ENCODE measurements at places on chromosomes 1 and 21.

DNA sequence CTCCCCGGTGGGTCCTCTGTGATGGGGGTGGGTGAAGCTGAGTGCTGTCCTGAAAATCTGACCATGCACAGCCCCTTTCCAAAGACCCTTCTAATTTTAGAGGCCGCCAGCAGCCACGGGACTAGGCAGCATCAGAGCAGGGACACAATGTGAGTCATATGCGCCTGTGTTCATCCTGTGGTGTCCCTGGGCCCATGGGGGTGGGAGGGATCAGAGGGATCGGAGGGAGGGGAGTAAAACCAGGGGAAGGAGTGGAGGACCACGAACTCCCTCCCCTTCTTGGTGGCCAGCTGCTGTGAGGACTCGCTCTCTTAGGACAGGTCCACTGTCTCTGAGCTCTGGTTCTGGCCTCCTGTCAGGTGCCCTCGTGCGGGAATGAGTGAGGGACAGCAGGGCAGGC, 61.5 kb downstream of the ADARB1 start:
- DNase-seq = no peak

- DNase-seq = no peak
Observed at GRCh38 chr1:6243053-6243834, 735 bp upstream of the HES3 start.

DNA sequence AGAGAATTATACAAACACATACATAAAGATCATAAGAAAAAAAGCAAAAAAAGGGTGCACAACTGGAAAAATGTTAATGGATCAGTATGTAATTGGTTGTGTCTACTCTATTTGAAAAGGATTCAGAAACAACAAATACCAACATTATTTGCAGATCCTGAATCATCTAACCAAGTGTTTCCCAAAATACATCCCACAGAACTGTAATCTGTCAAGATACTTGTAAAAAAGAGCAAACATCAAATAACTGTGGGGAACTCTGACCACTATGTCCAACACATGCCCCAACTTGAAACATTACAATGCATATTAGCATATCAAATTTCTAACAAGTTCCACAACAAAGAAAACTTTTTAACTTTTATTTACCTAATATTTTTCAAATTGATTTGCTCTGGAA, 22.6 kb downstream of the ANKRD13C start:
- no peak for DNase-seq

DNA sequence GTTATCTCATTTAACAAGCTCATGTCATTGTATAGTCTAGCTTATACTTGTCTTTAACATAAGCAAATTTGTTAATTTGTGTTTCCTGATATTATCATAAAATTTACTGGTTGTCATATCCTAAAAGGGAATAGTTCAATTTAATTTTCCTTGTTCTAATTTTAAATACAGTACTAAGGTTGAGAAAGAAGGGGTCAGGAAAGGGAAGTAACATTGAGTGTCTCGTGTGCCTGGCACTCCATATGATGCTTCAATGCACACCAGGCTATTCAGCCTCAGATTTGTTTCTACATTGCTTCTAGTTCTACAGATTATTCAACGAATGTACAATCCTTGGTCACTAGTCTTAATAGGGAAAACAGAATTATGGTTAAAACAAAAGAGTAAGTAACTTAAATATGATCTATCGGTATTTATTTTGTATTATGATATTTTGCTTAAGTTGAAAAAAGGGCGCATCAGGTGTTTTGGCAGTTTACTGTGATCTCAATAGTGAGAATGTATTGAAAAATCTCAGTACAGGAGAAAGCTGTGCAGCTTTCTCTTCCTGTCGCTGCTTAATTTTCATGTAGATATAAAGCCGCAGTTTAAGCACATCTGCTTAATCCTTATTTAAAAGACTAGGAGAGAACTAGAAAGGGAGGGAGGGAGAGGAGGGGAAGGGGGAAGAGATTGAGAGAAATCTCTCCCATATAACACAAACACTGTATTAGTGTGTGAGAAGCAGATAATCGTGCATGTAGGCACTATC, 13.0 kb downstream of the PTPRC start:
- no peak for DNase-seq

GRCh38 chr1:55369474-55369873, 154.3 kb upstream of the USP24 start:
- DNase-seq = peak; percentile 68

GRCh38 chr1:244919320-244920282, 55.3 kb upstream of the HNRNPU start:
- DNase-seq = peak; percentile 16

GRCh38 chr1:13642306-13643004, 57.5 kb upstream of the PRDM2 start:
- no peak for DNase-seq

DNA sequence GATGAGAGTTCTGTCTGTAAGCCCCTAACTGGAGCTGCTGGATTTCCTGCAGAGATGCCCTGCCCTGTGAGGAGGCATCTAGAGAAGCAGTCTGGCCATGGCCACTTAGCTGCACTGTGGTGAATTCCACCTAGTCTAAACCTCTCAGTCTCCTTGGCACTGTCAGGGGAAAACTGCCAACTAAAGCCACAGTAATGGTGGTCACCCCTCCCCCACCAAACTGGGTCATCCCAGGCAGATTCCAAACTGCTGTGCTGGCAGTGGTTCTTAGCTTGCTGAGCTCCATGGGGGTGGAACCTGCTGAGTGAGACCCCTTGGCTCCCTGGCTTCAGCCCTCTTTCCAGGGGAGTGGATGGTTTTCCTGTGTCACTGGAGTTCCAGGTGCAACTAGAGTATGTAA, 740.6 kb downstream of the RWDD3 start:
- peak; percentile 4 for DNase-seq

DNA sequence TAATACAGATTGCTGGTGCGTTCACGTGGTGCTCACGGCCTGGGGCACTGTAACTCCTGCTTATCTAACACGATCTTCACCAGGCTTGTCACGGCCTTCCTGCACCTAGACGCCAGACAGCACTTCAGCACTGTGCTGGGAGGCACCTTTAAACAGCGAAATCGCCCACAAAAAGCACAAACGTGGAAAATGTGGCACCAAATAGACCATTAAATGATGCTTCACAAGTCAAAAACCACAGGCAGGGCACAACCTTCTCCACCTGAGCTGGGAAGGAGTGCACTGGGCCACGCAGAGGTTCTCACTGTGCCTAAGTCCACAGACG, 20.0 kb downstream of the IBA57 start:
- no peak for DNase-seq

- no peak for DNase-seq
Observed at GRCh38 chr1:8460132-8460544, 142.2 kb downstream of the SLC45A1 start.

DNA sequence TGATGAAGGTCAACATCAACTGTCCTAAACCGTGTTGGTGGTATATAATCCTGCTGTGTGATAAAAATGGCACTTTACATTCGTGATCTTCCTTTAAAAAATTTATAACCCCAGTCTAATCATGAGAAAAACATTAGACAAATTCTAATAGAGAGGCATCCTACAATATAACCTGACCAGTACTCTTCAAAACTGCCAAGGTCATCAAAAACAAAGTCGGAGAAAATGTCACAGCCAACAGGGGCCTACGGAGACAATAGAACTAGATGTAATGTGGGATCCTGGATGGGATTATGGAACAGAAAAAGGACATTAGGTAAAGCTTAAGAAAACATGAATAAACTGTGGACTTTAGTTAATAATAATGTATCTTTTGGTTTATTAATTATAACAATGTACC, 25.0 kb downstream of the CDKN2C start:
- DNase-seq = no peak

- DNase-seq = no peak
Observed at GRCh38 chr1:73907051-73907450, 290.9 kb downstream of the LRRIQ3 start.

GRCh38 chr1:241926141-241926540, 31.4 kb upstream of the BECN2 start:
- no peak for DNase-seq

DNA sequence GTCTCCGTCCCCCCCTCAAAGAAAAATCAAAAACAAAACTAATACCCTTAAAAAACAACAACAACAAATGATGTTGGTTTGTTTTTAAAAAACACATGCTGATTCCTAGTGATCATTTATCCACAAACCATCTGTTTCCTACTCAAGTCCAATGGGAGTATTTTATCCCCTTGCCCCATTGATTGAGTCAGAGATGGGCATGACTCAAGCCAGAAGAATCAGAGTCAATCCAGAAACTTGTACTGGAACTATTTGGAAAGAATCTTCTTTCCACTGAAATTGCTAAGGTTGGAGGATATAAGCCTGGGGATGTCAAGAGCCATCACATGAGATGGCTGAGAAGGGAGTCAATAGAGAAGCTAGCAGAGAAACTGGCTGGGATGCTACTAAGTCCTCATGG, 176.4 kb downstream of the MIS18A start:
- DNase-seq = peak; percentile 16

- DNase-seq = no peak
Observed at GRCh38 chr1:24931146-24931467, 1.0 kb upstream of the RUNX3 start.

- DNase-seq = peak; percentile 75
Observed at GRCh38 chr1:240149484-240150094, 57.9 kb downstream of the FMN2 start.

GRCh38 chr1:93321720-93322119, 24.0 kb upstream of the DR1 start:
- no peak for DNase-seq

GRCh38 chr1:200699871-200700270, 30.2 kb upstream of the DDX59 start:
- DNase-seq = no peak

GRCh38 chr1:24864370-24864777, 65.7 kb downstream of the RUNX3 start:
- no peak for DNase-seq

DNA sequence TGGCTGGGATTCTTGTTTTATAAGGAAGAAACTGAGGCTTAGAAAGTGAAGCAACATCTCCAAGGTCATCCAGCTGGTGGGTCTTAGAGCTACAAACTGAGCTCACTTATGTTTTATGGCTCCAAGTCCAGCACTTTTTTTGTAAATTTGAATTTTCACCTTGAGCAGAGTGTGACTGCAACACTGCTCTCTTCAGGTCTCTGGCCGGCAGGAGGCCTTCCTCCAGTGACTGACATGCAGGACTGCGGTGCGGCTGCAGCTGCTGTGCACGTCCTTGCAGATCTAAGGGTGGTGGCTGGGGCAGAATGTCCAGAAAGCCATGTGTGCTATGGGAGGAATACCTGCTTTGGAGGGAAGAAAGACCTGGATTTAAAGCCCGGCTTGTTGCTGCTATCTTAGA, 284.2 kb upstream of the POU3F1 start:
- DNase-seq = no peak

DNA sequence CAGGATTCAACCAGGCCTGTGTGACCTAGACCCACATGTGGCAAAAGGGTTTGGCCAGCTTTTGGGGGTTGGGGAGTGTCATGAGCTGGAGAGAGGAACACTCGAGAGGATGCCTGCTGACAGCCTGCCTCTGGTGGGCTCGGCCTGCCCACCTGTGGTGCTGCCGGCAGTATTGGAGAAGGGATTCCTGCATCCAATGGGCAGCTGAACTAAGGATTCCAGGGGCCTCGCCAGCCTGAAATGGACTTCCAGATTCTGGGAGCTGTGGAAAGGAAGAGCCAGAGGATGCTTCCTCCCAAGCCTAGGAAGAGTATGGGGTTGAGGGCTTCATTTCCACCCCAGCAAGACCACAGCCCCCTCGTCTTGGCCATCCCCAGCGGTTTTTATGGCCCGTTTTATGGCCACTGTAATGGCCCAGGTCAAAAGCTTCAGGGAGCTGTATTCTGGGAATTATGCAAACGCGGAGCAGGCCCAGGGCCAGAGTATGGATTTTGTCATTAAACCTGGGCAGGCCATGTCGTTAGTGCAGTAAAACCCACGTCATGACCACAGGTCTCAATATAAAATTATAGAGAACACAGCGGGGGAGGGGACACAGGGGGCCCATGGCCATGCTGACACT, 63.6 kb downstream of the TMEM53 start:
- DNase-seq = no peak

DNA sequence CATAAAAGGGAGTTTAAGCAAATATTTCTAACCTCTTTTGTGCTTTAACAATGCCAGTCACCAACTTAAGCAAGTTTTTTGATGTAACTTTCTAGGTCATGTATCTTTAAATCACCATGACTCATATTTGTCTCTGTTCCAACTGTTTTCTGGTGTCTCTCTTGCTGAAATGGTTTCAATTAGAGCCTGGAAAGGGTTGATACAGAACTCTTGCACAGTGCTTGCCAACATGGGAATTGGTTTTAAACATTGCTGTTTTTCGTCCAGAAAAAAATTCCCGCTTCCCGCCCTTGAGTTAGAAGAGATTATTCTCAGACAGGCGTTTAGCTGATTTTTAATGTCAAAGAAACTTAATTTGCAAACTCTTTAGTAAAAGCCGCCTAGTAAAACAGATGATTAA, 46.4 kb upstream of the SLC22A15 start:
- peak; percentile 70 for DNase-seq

GRCh38 chr1:116111524-116112021, 374 bp downstream of the MAB21L3 start:
- peak; percentile 56 for DNase-seq

- DNase-seq = no peak
Observed at GRCh38 chr1:65503427-65503826, 83.0 kb downstream of the LEPR start.

GRCh38 chr1:52032785-52033131, 852 bp downstream of the KTI12 start:
- peak; percentile 46 for DNase-seq

- DNase-seq = no peak
Observed at GRCh38 chr1:1164701-1165451, 8.8 kb upstream of the TTLL10 start.

GRCh38 chr1:78052685-78053405, 7.1 kb downstream of the GIPC2 start:
- DNase-seq = no peak

GRCh38 chr21:42234464-42235241, 15.7 kb downstream of the ABCG1 start:
- DNase-seq = peak; percentile 26

DNA sequence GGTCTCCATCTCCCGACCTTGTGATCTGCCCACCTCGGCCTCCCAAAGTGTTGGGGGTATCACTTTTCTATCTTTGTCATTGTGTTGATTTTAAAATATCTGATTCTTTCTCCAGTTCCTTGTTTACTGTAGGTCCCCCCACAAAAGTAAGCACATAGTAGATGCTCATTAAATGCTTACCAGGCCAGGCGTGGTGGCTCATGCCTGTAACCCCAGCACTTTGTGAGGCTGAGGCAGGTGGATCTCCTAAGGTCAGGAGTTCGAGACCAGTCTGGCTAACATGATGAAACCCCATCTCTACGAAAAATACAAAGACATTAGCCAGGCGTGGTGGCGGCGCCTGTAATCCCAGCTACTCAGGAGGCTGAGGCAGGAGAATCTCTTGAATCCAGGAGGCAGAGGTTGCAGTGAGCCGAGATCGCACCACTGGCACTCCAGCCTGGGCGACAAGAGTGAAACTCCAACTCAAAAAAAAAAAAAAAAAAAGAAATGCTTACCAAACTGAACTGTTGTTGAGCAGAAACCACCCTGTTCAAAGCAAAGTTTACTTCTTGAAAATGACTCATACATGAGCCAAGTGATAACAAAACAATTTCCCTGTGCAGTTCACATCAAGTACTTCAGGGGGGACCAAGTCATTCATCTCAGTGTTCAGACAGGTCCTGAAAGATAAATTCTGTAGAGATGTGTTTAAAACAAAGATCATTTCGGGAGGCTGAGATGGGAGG, 24.3 kb upstream of the NID1 start:
- peak; percentile 44 for DNase-seq

Measured in MCF 10A (cell line).